Uterine smooth muscle cell (primary cell): ENCODE measurements at places on chromosomes 13 and 19. TPM values are rescaled to one million over a fixed set of nuclear protein-coding genes. Genes with fewer than 3 reads are reported as not detected.

TLE6 gene
- 0.12 and 0.33 TPM in 2 replicates for total RNA-seq

SHISA2 gene
- under 0.01 TPM in 1 of 2 replicates, not detected in the other for total RNA-seq

KLK15 gene
- not detected in 2 replicates for total RNA-seq

ARID3A gene
- 15.5 and 18.6 TPM in 2 replicates for total RNA-seq

ZIM2 gene
- total RNA-seq: 0.12 TPM in 1 of 2 replicates, not detected in the other

DIRAS1 gene
- total RNA-seq: 1.9 and 4.2 TPM in 2 replicates

MADCAM1 gene
- total RNA-seq: 0.11 TPM in 1 of 2 replicates, not detected in the other
